ENCODE measurements at places on chromosomes 12 and 14.

GRCh38 chr12:57983146-57983857 is 41.9 kb downstream of the ATP23 start:
- DNase-seq, result no peak

- DNase-seq, result no peak
Observed at GRCh38 chr12:29428633-29429032, 47.7 kb upstream of the ERGIC2 start.

GRCh38 chr12:88398031-88398430 is 182.2 kb downstream of the KITLG start:
- no peak for DNase-seq

- DNase-seq, result no peak
Observed at GRCh38 chr12:69679119-69679518, 20.0 kb downstream of the BEST3 start.
